ENCODE measurements at places on chromosomes 13 and 19.

GRCh38 chr13:43830497-43830881 is 43.7 kb upstream of the ENOX1 start:
- peak; percentile 89 for DNase-seq

DNA sequence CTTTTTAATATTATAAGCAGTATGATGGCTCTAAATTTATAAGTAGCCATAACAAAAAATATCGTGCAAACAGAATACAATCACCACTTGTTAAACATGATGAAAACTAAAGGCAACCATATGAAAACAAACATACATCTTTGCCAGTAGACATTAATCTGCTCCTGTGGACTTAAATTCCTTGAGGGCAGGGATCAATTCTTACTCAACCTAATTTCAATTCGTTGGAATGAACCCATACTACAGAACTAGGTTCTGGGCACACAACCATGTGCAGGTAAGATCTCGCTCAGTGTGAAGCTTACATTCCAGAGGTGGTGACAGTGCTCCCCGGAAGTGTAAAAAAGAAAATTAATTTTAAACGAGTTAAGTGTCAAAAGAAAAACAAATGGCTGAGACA is 13.4 kb downstream of the TBC1D4 start:
- DNase-seq = no peak

DNA sequence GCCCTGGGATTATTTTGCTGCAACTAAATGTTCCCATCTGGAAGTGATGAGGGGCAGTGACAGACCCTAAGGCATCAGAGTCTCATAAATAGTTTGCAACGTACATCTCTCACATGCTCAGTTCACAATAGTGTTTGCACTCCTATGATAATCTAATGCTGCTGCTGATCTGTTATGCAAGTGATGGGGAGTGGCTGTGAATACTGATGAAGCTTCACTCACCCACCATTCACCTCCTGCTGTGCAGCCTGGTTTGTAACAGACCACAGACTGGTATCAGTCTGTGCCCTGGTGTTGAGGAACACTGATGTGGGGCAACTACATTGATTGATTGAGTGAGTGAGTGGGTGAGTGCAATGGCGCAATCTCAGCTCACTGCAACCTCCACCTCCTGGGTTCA is 54.9 kb downstream of the ZNF726 start:
- no peak for DNase-seq

GRCh38 chr19:3431760-3432397 is 48.4 kb downstream of the SMIM24 start:
- DNase-seq = no peak

- peak; percentile 52 for DNase-seq
These were observed 21.1 kb downstream of the ARL11 start for GRCh38 chr13:49649244-49649962.

DNA sequence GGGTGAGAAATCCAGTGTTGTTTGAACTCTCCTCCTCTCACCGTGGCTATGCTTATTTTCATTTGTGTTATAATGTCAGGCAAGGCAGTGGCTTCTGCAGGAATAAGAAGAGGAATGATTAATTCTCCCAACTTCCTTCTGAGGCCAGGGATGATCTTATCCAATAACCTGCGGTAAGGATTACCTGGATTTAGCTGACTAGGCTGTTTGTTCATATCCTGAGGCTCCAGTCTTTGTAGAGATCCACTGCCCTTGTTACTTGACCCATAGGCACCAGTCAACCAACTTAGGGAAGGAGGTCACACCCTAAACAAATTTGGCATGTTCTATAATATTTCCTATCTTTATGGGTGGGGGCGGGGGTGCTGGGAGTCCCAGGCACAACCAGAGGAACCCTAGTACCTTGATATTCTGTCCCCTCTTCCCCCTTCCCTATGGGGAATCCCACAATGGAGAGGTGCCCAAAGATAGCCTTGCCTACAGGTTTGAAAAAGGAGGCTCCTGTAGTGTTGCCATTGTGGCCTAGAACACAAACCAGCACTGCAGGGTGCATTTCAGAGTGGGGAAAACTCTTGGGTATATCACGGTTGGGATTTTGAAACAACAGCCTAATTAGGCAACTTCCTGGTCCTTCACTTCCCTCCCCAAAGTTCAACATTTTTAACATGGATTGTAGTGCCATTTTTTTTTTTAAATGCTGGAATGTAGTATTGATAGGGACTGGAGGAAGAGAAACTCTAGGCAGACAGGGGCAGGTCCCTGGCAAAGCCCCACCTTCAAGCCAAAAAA is 977.5 kb upstream of the SPRY2 start:
- no peak for DNase-seq

GRCh38 chr13:106151056-106151699 is 384.3 kb downstream of the EFNB2 start:
- peak; percentile 84 for DNase-seq

GRCh38 chr19:29773141-29773540 is 38.6 kb upstream of the CCNE1 start:
- DNase-seq = no peak

DNA sequence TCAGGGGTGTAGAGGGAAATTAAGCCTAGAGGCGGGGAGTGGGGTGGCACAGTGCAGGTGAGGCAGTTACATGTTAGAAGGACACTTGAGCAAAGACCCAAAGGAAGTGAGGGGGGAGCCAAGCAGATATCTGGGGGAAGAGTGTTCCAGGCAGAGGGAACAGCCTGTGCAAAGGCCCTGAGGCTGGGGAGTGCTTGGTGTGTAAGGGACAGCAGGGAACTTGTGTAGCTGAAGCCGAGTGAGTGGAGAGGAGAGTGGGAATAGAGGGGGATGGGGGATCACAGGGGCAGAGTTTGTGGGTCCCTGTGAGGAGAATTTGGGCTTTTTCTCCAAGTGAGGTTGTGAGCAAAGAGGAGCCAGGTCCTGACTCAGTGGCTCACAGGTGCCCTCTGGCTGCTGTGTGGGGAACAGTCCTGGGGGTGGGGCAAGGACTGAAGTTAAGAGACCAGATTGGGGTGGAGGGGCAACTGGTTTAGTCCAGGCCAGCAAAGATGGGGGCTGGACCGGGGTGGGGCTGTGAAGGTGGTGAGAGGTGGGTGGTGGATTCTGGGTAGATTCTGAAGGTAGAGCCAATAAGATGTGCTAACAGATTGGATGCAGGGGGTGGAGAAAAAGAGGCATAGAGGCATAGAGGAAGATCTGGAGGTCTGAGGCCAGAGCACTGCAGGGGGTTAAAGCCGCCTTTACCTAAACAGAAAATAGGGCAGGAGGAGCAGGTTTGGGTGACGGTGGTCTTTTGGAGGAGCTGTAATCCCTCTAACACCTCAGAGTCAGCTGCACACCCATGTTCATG is 75.3 kb downstream of the CACNA1A start:
- peak; percentile 76 for DNase-seq

DNA sequence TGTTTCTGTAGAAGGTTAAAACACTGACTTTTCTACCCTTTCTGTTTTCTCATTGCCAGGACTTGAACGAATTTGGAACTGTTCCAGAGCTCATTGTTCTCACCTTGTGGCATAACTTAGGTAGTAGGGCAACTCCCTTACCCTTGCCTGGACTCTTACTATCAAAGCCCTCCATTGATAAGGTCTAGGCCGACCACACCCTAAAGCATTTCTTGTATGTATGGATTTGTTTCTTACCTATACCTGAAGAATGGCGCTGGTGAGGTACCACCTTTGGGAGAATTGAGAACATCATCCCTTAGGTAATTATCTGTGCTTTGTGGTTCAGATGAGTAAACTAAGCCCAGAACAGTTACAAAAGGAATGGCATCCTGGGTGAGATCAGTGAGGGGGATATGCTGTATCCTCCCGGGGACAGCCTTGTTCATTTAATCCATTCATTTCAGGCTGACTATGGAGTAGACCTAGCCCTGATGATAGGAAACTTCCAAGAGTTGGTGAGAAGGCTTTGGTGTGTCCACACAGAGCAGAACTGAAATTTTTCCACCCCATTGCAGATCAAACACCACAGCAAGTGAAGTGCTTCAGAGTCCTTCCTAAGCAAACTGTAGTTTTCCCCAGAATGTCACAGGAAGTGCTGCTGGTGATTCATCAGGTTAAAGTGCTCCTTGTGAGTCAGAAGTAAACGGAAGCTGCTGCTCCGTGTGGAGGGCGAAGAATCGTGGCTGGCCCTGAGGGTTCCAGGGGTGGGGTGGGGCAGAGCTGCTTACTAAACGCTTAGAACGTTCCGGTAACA is 113.0 kb downstream of the TEX26 start:
- peak; percentile 96 for DNase-seq

GRCh38 chr13:102028868-102029267 is 373.0 kb downstream of the FGF14 start:
- DNase-seq = no peak

DNA sequence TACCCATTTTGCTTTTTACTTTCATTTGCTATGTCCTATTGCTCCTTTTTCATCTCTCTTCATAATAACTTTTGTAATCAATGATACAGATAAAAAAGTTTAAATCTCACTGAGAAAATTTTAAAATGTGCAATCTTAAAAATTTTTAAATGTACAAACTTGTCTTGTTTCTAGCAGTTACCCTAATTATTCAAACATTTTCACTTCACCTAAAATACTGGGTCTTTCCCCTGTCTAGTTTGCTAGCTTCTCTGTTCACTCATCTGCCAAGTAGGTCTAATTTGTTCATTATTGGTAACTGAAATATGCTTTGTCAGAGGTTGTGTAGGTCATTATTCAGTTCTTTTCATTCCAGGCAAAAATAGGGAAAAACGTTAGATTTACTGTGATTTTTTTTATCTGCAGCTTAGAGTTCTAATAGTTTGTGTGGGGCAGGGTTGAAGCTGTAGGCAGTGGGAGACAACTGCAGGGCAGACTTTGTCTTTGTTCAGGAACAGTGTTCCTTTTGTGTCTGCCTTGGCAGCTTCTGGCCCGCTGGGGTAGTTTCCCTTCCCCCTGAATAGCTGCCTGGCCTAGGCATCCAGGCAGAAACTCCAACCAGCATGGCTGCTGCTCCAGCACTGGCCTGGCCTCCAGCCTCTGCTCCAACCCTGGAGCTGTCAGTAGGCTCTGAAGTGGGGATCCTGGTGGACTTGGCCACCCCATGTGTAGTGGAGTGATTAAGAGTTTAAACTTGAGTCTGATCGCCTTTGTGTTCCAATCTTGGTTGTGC is 48.5 kb downstream of the WDFY2 start:
- DNase-seq = peak; percentile 36

DNA sequence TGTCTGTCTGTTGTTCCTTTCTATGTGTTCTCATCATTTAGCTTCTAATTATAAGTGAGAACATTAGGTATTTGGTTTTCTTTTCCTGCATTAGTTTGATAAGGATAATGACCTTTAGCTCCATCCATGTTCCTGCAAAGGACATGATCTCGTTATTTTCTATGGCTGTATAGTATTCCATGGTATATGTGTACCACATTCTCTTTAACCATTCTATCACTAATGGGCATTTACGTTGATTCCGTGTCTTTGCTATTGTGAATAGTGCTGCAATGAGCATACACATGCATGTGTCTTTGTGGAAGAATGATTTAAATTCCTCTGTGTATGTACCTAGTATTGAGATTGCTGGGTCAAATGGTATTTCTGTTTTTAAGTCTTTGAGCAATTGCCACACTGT is 1799.7 kb downstream of the SLITRK5 start:
- no peak for DNase-seq

- DNase-seq = no peak
These were observed 5.3 kb upstream of the ZNF613 start for GRCh38 chr19:51921949-51922348.

GRCh38 chr13:95676105-95676761 is 706 bp upstream of the DNAJC3 start:
- DNase-seq = peak; percentile 63

GRCh38 chr19:47699360-47699917 is 13.8 kb upstream of the EHD2 start:
- DNase-seq = peak; percentile 61

- DNase-seq = no peak
These were observed 277.3 kb downstream of the ATP8A2 start for GRCh38 chr13:25649001-25649633.

DNA sequence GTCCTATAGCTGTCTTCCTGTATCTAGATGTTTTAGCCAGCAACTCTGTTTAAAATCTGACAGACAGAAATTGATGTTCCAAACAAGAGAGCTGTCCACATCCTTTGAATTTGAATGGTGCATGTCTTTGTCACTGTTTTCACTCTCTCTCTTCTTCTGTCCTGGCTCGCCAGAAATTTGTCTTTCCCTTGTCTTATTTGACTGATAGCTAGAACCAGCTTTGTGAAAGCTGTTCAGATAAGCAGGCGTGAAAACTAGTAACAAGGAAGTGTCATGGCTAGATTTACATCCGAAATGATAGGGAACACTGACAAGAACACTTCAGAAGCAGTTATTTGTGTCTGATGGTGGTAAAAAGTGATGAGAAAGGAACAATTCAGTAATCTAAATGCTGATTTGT is 354.9 kb upstream of the SLITRK1 start:
- DNase-seq = no peak

DNA sequence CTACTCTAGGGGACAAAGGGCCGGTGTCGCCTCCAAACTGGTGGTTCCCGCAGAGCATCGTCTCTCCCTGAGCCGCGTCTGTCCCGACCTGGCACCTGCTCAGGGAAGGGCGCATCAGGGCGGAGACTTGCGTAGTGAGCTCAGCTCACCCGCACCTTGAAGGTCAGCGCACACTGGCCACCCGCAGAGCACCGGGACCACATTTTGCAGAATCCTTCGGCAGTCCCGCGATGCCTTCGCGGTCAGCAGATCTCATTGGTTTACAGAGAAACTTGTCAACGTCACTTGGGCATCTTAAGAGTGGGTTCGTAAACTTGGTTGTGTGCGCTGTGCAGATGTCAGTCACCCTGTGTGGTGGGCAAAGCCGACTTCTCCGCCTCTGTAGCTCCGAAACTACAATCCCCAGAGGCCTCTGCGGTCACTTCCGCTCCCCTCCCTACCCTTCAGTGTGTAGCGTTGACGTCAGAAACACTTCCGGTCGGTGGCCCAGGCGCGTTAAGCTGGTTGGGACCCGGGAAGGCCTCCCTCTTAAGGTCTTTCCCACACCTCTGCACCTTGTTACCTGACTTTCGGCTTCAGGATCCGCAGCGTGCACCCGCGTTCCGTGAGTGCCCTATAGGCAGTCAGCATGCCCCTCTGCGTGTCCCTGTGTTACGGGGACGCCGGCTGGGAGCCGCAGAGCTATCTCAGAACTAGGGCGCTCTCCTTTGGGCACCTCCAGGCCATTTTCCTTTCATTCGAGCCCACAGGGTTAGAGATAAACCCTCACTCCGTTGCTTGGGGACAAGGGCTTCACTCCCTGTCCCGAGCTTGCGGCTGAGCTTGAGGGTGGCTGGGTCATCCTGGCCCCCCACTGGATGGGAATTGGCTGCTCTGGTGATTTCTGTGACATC is 36.5 kb upstream of the ZNF527 start:
- peak; percentile 94 for DNase-seq

DNA sequence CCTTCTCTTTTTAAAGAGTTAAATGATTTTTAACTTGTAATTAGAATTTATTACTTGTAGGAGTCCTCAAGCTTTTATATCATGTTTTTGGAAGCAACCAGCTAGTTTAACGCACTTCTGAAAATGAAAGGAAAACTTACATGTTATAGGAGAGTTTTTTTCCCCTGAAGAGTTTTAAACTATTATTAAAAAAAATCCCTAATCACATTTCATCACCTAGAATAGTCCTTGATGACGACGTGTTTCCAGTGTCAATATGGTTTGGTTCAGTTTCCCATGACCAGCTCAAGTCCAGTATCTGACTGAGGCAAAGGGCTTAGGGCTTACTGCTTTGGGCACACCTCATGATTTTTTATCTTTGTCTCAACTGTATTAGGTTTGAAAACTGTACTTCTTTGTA is 36.0 kb downstream of the URI1 start:
- DNase-seq = peak; percentile 38

Measured in GM23248 (cell line).